NCI-H2171 treated with DMSO at 0.1 percent for 48 hours (cell line): ENCODE measurements at places on chromosomes 3 and 15.

DNA sequence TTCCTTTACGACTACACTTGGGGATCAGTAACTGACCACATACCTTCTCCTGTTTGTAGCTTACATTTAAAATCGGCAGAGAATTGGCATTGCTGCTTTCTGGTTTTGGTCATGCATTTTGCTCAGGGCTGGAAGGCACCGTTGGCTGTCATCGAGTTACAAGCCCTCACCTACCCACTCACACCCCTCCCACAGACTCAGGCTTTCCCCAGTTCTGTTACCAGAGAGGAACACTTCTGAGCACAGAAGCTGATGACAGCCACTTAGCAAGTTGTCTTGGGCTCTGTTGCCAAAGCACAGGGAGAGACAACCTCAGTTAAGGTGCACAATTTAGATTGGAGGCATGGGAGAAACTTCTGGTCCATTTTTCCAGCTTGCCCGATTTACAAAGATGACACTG lies 204.8 kb upstream of the TOPAZ1 start:
- no peak for DNase-seq

GRCh38 chr15:37245358-37245757 lies 145.0 kb upstream of the MEIS2 start:
- no peak for DNase-seq

DNA sequence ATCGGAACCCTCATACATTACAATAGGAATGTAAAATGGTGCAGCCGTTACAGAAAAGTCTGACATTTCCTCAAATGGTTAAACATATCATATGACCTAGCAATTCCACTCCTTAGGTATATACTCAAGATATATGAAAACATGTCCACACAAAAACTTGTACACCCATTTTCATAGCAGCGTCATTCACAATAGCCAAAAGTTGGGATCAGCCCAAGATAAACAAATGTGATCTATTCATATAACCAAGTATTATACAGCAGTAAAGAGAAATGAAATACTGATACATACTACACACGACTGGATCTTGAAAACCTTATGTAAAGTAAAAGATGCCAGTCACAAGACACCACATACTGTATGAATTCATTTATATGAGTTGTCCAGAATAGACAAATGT lies 102.4 kb downstream of the MSL2 start:
- DNase-seq = no peak

DNA sequence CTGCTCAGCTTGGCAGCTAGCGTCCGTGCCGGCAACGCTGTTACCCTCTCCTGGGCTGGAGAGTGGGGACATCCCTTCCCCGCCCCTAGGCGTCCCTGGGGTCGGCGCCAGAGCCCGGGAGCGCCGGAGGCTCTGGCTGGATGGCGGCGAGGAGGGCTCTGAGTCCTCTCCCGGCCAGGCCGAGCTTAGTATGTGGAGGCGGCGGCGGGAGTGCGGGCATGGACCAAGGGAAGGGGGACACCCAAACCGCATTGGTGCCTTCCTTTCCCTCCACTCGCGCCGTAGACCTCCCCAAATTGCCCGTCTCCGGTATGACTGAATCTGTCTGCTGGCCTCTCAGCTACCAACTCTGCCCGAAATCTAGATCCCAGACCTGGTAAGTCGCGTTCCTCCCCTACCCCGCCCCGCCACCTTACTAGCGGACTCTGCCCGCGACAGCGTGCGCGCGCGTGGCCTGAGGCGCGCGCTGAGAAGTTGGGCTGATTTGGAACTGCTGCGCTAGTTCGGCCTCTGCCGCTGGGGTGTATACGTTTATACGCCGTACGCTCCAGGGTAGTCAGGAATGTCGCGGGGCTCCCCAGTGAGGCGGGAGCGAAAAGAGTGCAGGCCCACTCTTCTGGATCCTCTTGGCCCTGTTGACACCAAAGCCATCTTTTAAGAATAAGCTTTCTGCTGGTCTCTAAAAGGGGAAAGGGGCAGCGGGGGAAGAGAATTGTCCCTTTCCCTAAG lies 12.2 kb downstream of the ZIC1 start:
- DNase-seq = no peak
